ENCODE measurements at places on chromosomes 5 and 9.

DNA sequence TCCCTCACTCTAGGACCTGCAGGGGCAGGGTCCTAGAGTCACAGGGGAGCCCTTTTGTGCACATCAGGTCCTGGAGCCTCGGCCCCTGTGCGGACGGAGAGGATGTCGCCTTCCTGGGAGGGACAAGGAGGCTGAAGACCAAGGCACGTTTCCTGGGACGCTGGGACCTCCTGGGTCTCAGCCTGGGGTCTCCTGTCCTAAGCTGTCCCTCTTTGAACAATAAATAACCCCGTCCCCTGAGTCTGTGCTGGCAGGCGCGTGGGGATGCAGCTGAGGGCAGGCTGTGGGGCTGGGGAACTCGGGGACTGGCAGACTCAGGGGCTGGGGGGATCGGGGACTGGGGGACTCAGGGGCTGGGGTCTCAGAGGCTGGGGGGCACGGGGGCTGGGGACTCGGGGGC, 31.1 kb downstream of the PAEP start:
- DNase-seq, result no peak

- no peak for DNase-seq
Observed at GRCh38 chr5:15203376-15203775, 296.6 kb upstream of the FBXL7 start.

DNA sequence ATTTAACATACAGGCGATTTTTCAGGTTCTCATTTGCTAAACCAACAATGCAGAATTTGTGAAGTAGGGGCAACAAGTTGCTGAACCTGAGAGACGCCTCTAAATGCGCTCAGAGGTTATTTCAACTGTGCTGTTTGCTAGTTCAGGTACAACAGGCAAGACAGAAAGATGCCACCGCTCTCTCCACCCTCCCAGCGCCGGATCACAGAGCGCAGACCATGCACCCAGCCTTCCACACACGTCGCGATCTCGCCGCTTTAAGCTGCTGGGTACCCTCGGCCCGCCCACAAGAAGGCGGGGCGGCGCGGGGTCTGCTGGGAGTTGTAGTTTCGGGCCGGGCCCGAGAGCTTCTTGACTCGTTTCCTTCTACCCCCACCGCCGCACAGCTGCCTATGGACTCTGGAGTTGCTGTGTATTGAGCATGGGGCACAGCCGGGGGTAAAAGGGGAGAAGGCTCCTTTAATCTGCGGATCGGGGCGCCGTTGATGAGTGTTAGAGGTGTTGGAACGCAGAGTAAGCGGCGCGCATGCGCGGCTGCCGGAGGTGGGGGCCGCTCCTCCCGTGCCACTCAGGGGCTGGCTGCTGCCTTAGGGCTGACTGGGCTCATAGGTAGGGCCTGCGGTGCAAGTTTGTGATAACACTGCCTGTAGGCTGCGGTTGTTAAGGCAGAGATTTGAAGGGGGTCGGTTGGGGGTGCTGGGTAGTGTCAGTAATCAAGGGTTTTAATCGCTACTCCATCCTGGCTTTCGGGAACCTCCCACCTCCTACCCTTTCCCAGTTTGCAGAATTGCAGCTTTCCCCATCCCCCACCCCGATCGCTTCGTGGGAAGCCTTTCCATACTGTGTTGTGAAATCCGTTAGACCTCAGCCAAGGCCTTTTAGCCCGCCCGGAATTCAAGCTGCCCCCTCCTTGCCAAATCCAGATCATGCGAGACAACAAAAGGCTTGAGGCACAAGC, 40.3 kb upstream of the ABCA1 start:
- DNase-seq, result peak; percentile 89

DNA sequence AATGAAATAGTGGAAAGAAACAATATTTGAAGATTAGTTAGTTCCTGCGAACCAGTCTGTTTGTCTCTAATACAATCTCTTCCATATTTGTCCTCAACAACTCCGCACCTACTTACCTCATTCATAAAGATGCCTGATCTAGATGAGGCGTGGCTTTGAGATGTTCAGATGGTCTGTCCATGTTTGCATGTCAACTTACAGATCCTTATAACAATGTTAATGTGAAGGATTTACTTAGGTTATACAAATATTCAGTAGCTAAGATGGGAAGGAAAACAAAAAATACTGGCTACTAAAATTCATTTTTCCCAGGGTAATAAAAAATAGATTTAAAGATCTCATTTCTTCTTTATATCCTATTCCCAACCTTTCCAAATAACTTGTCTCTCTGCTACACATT, 8.3 kb downstream of the CDC14B start:
- no peak for DNase-seq

DNA sequence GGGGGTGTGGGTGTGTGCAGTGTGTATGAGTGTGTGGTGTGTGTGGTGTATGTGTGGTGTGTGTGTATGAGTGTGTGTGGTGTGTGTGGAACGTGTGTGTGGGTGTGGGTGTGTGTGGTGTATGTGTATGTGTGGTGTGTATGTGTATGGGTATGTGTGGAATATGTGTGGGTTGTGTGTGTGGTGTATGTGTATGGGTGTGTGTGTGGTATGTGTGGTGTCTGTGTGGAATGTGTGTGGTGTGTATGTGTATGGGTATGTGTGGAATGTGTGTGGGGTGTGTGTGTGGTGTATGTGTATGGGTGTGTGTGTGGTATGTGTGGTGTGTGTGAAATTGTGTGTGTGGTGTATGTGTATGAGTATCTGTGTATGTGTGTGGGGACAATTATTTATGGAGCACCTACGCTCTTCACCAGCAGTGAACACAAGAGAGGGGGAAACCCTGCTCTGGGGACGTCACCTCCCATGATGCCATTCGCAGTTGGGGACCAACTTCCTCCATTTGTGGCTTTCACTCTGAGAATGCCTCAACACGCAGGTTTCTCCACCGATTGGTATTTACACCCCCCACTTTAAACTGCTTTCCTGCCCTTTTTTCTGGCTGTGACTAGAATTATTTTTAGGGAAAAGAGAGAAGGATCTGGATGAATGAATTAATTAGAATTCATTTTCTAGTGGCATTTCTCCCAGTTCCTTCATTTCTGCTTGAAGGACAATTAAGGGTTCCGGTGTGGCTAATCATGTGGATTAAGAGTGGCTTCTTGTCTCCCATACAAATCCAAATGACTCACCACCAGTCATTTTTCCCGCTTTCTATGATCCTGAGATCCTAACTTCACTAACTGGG, 238.1 kb downstream of the ROR2 start:
- DNase-seq, result no peak

- DNase-seq, result no peak
Observed at GRCh38 chr5:143094087-143094521, 309.4 kb downstream of the NR3C1 start.
